IPS DF 6.9 (cell line): ENCODE measurements at places on chromosomes 16 and 17.

GRCh38 chr16:55155815-55156214, 168.2 kb upstream of the IRX6 start:
- no peak for DNase-seq

- peak; percentile 55 for DNase-seq
Measured at GRCh38 chr17:79612468-79613194, 1.8 kb upstream of the RBFOX3 start.

DNA sequence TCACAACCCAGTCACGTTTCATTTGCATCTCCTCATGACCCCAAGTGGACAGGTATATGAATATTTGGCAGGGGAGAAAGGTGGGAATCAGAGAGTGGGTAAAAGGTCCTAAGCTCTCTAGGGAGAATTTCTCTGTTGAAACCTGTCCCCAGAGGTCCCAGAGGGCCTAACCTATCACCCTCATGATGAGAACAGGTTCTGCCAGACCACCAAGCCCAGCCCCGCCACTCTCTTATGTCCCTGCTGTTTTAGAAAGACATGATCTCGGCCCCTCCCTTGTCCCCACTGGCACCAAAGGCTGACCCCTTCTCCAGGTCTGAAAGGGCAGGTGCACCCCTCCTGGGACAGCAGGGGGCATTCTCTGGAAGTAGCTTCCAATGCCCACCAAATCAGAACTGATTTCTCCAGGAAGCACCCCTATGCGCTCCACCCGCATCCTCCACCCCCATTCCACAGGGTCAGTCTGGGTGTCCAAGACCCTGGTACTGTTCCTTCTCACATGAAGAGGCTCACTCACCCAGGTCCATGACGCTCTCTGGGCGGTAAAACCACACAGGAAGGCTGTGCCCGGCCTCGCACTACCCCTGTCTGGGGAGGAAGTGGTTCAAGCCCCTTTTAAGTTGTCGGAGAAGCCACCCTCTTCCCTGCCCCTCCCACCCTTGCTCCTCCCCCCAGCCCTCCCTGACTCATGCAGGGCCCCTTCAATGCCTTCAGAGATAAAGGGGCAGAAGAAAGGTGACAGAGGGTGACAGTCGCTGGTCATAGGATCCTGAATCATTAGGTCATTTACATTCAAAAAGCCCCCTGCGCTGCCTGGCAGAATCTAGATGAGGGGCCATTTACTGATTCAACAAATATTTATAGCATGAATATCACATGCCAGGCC, at the start of gene CCR7:
Gene CCR7, minus strand, starts transcription at position 590 of the 886 bp plus-strand sequence. Its CDS starts 63 bp downstream, at position 527.
- DNase-seq = no peak

DNA sequence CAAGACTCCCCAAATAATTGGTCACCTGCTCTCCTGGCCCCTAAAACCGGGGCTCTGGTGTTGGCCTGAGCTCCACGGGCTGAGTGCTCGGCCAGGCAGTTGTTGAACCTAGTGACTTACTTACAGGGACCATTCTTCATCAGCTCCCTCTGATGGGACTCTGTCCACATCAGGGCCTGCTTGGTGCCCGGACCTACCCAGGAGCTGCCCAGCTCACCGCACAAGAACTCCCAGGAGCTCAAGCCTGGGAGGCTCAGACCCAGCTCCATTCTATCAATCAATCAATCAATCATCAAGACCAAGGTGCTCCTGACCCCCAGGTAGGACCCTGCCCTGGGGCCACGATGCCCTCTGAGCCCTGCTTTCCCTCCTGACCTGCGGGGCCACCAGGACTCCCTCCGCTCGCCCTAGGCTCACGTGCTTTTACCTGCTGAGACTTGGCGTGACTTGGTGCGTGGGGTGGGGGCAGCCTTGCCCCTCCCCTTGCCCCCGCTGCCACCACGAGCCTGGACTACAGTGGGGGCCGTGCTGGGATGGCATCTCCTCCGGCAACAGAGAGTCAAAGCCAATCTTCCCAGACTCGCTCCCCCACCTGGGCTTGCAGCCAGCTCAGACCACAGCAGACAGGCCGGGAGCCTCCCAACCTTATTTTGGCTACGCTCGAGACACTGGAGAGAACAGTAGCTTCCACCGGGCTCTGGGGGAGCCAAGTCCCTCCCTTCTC, 15.7 kb downstream of the IL34 start:
- no peak for DNase-seq

- DNase-seq = no peak
Measured at GRCh38 chr16:87070657-87071056, 246.5 kb downstream of the C16orf95 start.

- DNase-seq = no peak
Measured at GRCh38 chr17:8072729-8073461, 14.6 kb downstream of the ALOX12B start.

GRCh38 chr16:30449116-30449435, 3.4 kb upstream of the SEPHS2 start:
- no peak for DNase-seq

- DNase-seq = no peak
Measured at GRCh38 chr17:32269377-32269776, 3.7 kb downstream of the RHBDL3 start.

DNA sequence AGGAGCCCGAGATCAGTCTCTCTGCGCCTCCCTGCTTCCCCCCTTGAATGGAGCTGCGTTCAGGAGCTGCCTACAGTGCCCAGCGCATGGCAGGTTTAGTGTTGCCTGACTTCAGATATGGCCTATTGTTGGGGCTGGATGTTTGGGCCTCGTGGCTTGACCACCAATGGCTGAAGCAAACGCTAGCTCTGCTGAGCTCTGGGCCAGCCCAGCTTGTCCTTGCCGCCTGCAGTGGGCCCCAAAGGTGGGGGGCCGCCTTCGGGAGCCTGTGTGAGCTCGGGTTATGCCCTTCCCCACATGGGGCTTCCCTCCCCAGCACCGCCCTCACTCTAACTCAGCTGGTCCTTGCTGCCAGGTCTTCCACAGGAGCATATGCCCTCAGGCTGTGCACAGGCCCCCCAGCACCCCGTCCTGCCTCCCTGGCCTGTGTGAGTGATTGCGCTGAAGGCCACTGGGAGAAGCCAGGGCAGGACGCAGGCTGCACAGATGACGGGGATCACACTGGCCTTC, 2.0 kb upstream of the METTL26 start:
- DNase-seq = no peak

DNA sequence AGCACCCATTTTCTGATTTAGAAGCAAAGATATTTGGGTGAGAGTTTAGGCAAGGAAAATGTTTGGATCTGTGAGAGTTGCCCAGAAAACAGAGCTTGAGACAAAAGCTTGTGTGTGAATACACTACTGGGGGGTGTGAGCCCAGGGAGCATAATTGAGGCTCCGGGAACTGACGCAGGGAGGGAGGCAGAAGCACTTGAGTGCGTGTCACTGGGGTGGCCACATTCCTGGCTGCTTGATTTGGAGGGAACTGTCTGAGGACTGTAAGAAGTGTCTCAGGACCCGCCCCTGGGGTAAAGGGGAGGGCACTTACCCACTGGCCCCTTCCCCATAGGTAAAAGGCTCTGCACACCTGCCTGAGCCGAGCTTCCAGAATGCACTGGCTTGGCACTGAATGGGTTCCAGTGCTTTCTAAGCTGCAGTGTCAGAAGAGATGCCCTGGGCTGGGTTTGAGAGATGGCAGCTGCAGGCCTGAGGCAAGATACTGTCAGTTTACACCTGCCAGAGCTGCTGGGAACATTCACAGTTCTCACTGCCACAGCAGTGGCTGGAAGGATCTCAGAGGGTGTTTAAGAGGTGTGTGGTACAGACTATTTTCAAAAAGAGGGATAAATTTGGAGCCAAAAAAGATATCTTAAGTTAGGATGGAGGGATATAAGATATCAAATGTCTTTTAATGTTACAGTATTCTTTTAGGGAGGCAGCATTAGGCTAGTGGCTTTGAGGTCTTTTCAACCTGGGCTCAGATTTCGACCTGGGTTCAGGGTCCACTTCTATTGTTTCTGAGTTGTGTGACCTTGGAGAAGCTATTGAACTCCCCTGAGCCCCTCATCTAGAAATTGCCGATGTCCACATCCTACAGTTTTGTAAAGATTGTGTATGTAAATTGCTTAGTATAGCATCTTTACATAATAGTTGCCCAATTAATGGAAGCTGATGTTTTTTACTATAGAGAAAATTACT, 6.9 kb upstream of the TEX2 start:
- DNase-seq = no peak

GRCh38 chr16:28596115-28596630, 677 bp downstream of the SULT1A2 start:
- DNase-seq = no peak

- DNase-seq = no peak
Measured at GRCh38 chr17:28395968-28396367, 10.0 kb downstream of the SLC46A1 start.

DNA sequence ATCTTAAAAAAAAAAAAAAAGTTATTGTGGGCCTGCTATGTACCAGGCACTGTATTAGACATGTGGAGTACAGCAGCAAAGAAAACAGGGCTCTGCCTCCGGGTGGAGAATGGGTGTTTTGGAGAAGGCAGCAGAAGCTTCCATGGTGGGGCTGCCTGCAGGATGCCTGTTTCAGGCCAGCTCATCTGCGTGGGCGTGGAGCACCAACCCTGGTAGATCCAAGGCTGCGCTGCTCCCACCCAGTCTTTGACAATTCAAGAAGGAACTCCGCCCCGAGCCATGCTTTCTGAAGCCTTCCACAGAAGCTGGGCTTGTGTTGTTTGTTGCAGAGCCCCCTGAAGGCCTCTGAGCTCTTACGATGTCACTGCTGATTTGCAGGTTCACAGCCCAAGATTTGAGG, 23.2 kb upstream of the CACNG1 start:
- DNase-seq = no peak

- no peak for DNase-seq
Measured at GRCh38 chr17:31595666-31596381, 204.3 kb downstream of the RAB11FIP4 start.

- peak; percentile 11 for DNase-seq
Measured at GRCh38 chr16:47774661-47775060, 313.5 kb downstream of the PHKB start.

DNA sequence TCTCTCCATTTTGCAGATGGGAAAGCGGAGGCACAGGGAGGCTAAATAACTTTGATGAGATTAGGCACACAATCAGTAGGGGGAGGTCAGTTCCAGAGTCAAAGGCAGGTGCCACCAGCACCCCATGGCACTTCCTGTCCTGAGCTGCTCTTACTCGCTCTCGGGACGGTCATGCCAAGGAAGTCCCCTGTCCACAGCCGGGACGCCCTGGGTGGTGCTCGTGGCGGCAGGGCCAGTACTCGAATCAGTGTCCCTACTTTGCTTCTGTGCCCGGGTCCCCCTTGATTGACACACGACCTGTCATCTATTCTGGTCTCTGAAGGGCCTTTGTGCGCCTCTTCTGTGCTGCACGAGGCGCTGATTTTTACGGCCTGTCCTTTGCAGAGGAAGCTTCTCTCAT, 31.3 kb downstream of the IRF8 start:
- DNase-seq = no peak
